Naive thymus-derived CD4-positive, alpha-beta T cell (primary cell): ENCODE measurements at places on chromosomes 5 and 9. TPM values are rescaled to one million over a fixed set of nuclear protein-coding genes. Genes with fewer than 3 reads are reported as not detected.

Gene GGTA1
- total RNA-seq: not detected

- no peak for DNase-seq
- peaks cover 2% of the 10 kb centered on the region for H3K4me1 ChIP-seq
- H3K27me3 ChIP-seq: no peaks in the 10 kb centered on the region
- no peak overlapping the region for H3K27ac ChIP-seq
- no peak overlapping the region for H3K4me3 ChIP-seq
- H3K36me3 ChIP-seq: no peaks in the 10 kb centered on the region
Observed at GRCh38 chr9:128781187-128782070, 5.6 kb upstream of the TBC1D13 start.

Gene CDH9
- total RNA-seq: not detected

DNA sequence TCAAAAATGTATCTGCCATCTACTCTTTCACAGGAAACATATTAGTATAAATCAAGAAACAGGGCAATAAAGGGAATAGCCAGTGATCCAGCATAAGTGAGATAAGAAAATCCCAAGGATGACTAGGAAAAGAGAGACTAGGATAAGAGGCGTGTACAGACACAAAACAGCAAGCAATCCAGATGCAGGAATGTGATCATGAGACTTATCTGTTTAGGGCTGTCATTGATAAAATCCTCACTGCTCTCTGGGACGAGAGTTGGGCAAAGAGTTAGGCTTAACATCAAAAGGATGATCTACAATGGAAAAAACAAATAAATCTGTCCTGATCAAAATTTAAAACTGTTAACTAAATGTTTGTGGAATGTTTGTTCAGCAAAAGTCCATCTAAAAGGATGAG is 1156.8 kb upstream of the C9orf72 start:
- H3K36me3 ChIP-seq: no peaks in the 10 kb centered on the region
- H3K4me3 ChIP-seq: no peak overlapping the region
- no peak for DNase-seq
- H3K27me3 ChIP-seq: no peaks in the 10 kb centered on the region
- H3K4me1 ChIP-seq: no peaks in the 10 kb centered on the region
- no peak overlapping the region for H3K27ac ChIP-seq

- DNase-seq: peak; percentile 24
- H3K27ac ChIP-seq: no peak overlapping the region
- peaks cover 8% of the 10 kb centered on the region for H3K4me1 ChIP-seq
- peak overlapping the region; percentile 51 for H3K4me3 ChIP-seq
- H3K36me3 ChIP-seq: no peaks in the 10 kb centered on the region
- H3K27me3 ChIP-seq: no peaks in the 10 kb centered on the region
Observed at GRCh38 chr9:128203707-128204551, 750 bp downstream of the DNM1 start.

DNA sequence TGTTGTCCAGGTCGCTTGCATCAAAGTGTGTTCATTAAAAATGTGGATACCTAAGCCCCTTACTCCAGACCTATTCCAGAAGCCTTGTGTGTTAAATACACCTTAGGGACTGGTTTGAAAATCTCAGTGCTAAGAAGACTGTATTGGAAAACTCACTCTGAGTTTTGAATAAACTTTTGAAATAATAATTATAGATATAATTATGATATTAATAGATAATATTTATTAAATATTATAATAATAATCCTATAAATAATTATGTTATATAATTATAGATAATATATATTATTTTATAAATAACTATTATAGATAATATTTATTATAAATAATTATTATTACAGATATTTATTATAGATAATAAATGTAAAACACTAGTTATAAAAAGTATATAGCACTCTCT is 165.3 kb downstream of the ARRDC3 start:
- no peaks in the 10 kb centered on the region for H3K27me3 ChIP-seq
- no peak overlapping the region for H3K27ac ChIP-seq
- no peak for DNase-seq
- H3K4me3 ChIP-seq: no peak overlapping the region
- no peaks in the 10 kb centered on the region for H3K36me3 ChIP-seq
- no peaks in the 10 kb centered on the region for H3K4me1 ChIP-seq
